ENCODE measurements at places on chromosomes 5 and 9.

GRCh38 chr5:38576442-38576841 lies 20.0 kb upstream of the LIFR start:
- no peak for DNase-seq

GRCh38 chr9:105126226-105126625 lies 118.2 kb upstream of the SLC44A1 start:
- DNase-seq, result no peak

- no peak for DNase-seq
Observed at GRCh38 chr9:120284821-120285220, 295.1 kb downstream of the CDK5RAP2 start.

GRCh38 chr5:163993126-163993525 lies 487.7 kb downstream of the MAT2B start:
- DNase-seq, result no peak

GRCh38 chr5:10581867-10582511 lies 18.1 kb downstream of the ANKRD33B start:
- DNase-seq, result no peak

DNA sequence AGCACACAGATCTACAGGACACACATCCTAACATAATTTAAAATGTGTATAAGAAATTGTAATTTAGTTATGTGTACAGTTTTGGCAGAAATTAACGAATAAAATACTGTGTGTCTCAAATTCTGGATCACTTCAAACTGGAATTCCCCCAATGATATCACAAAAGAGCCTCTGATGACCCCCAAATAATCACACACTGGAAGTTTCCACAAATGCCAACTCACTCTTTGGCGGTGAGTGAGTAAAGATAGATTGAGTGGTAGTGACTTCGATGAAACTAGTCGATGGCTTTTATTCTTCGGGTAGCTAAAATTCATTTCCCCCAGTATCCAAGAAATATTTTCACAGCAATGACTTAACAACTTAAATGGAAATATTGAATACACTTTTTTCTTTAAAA lies 2.2 kb downstream of the ZNF366 start:
- DNase-seq, result no peak
